Fibroblast of the conjunctiva (primary cell): ENCODE measurements at places on chromosomes 4 and X.

DNA sequence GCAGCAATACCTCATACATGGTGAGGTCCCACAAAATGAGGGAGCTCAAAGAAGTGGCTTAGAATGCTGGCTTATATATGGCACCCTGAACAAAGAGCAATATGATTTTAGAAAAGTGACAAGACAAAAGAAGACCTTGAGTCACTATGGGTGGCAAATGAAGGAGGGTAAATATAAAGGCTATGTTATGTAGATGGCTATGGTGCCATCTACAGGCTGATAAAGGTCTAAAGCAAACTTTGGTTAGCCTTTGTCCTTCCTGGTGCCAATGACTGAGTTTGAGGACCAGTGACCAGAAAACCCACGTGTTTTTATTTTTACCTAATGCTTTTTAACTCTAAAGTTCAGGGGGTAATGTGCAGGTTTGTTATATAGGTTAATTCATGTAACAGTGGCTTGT, 151.8 kb downstream of the CCNG2 start:
- DNase-seq, result no peak

- no peak for DNase-seq
Observed at GRCh38 chrX:68249903-68250302, 183.4 kb downstream of the OPHN1 start.

DNA sequence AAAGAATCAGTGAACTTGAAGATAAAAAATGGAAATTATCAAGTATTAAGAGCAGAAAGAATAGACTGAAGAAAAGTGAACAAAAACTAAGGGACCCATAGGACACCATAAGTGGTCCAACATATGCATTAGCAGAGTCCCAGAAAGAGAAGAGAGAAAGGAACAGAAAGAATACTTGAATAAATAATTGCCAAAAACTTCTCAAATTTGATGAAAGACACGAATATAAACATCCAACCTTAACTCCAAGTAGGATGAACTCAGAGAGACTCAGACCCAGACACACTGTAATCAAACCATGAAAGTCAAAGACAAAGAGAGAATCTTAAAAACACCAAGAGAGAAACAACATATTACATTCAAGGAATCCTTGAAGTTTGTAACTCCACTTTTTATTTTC, 35.7 kb downstream of the MORC4 start:
- no peak for DNase-seq

DNA sequence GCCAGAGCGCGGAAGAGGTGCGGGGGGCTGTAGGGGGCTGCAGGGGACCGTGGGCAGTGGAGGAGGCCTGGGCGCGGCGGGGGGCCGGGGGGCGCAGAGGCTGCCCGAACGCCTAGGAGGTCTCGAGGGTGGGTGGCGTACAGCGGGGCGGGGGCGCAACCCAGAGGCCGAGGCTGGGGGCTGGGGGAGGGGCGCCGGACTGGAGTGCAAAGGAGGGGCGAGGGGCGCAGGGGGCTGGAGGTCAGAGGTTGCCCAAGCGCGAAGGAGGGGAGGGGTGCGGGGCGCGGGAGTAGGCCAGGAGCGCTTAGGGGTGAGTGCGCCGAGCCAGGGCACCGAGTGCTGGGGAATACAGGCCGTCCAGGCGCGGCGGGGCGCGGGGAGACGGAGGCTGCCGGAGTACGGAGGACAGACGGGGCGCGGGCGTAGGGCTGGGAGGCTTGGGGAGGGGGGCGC, 255 bp downstream of the GYG2 start:
- no peak for DNase-seq

DNA sequence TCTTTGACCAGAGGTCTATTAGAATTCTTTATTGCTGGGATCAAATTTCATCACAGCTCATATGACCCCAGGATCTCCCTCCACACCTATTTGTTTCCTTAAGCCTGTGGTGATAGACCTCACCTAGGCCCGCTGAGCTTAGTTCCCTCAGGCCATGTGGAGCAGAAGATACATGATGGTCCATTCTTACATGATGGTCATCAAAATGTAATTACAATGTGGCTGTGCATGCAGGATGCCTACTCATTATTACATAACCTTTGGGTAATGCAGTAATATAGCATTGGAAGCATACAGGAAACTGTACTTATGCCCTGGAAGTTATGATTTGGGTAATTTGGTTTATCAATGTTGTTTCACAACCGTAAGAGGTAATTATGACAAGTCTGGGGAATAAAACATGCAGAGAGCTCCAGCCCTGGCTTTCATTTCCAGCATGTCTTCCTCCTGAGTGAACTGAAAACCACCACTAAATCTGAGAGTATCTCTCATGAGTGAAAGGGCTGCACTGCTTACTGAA, 67.0 kb upstream of the AGA start:
- no peak for DNase-seq

GRCh38 chrX:25650216-25650820, 487.8 kb upstream of the MAGEB18 start:
- no peak for DNase-seq

GRCh38 chr4:63171341-63171740, 1237.9 kb downstream of the TECRL start:
- no peak for DNase-seq

GRCh38 chrX:16573781-16574180, 76.2 kb upstream of the S100G start:
- DNase-seq, result peak; percentile 8

GRCh38 chr4:46720055-46720454, 189.0 kb downstream of the COX7B2 start:
- DNase-seq, result no peak

GRCh38 chr4:6869944-6870343, 39.7 kb upstream of the TBC1D14 start:
- DNase-seq, result no peak

GRCh38 chrX:74343343-74344279, 39.6 kb downstream of the ZCCHC13 start:
- DNase-seq, result peak; percentile 92

DNA sequence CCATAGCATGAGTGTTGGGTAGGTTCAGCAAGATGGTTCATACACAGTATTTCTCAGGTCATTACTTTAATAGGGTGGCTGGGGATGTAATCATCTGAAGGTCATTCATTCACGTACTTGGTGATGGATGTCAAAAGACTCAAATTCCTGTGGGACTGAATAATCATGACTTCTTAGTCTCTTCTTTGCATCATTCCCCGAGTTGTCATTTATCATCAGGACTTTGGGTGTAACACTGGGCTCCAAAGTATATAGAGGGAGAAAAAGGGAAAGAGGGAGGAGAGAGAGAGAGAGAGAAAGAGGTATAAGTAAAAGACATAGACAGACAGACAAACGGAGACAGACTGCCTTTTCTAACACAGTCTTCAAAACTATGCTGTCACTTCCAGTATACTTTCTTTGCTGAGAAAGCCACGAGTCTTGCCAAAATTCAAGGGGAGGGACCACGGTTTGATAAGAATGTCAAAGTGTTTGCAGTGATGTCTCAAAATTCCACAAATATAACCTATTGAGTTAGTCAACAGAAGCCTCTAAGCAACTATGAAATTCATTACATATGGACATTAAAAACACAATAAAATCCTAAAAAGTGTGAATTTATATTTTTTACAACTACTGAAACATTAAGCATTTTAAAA, 55.9 kb downstream of the UGT2A3 start:
- no peak for DNase-seq

GRCh38 chr4:9764155-9764696, 17.2 kb upstream of the DRD5 start:
- no peak for DNase-seq

DNA sequence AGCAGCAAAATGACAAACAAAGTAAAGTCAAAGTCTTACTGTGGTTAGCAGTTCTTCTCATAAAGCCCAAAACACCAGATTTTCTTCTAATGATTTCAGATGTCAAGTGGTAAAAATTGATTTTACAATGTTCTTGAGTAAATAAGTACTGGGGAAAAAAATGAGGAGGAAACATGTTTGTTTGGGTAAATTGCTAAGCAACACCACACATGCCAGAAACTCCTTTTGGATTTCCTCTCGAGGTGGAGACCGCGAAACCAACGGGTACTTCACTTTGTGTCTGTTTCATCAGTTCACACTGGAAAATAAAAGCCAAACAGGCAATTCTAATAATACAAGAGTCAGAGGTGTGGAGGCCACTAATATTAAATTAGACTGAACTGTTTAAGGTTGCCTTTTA, 4.6 kb upstream of the PKD2 start:
- DNase-seq, result no peak

DNA sequence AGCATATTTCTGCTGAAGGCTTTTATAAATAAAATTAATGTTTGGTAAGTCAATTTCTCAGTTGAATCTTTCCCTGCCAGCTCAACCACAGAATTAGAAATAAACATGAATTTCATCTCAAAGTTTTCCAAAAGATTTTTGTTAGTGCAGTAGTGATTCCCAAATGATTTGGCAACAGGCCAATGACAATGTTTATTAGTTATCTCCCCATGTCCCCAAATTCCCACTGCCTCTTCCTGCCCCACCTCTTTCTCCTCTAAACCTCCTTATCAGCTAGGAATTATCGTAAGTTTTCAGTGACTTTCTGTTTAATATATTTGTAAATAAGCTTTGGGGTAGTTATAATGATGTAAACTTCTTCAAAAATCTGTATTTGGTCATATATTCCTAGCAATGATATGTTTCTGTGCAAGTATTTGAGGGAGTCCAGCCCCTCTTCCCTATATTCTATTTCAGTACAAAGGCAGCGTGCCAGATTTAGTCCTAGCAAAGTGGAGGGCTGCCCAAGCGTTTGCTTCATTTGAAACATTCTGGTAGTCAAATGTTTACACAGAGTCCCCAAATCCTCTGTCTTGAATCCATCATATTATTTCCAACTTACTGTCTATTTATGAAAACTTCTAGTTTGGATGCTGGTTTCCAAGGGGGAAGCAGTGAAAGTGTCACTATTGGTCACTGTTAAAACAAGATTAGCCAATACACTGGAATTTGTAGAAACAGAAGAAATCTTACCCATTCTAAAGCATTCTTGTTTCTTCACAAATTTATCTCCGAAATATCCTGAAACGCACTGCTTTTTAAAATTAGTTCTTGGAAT, 33.7 kb upstream of the ANKRD50 start:
- no peak for DNase-seq

DNA sequence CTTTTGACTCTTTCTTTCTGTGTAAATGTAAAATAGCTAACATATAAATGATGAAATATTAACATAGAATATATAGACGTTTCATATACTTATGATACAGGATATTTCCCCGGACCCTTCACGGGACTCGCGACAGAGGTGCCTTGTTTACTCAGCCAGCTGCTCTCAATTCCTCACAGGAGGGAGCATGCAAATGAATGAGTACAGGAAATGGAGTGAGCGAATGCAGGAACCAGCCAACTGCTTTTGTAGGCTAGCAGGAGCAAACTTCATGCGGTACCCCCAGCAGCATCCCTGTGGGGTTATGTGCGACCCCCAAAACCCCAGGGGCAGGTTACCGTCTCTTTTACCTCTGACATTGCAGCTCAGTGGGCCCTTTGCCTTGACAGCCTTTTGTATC, 110.3 kb upstream of the PDHA2 start:
- DNase-seq, result no peak

DNA sequence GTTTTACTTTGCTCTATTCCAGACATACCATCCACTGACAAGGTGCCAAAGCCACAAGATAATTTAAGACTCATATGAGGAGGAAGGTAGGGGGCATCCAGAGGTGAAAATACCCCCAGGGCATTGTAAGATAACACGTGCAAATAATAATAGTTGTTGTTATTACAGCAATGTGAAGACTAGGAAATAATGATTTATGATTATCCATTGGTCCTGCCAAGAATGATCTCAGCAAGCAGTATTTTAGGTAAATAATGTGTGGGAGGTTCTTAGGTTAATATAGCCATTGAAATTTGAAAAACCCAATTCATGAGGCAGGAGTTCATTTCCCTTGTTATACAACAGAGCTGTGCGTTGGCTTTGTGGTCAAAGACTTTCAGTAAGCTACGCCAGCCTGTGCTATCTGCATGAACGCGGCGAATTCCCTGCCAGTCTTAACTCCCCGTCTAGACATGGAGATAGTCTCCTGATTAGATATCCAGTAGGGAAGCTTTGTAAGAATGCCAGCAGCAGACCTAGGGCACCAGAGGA, 47.2 kb upstream of the MXRA5 start:
- DNase-seq, result no peak

DNA sequence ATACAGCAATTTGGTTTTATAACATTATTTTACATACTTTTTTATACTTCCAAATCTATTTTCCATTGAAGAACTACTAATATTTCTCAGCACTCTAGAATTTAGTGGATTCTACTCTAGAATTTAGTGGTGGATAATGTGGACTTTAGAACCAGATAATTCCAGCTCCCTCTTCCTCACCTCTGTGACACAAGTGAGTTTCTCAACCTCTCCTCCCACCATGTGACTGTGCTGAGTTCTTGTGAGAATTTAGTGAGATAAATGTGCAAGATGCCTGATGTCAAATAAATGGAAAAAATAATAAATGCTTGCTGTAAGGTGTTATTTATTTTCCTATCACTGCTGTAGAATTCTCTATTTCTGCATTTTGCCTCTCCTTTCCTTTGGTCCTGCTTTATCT, 107.3 kb downstream of the CPEB2 start:
- no peak for DNase-seq

DNA sequence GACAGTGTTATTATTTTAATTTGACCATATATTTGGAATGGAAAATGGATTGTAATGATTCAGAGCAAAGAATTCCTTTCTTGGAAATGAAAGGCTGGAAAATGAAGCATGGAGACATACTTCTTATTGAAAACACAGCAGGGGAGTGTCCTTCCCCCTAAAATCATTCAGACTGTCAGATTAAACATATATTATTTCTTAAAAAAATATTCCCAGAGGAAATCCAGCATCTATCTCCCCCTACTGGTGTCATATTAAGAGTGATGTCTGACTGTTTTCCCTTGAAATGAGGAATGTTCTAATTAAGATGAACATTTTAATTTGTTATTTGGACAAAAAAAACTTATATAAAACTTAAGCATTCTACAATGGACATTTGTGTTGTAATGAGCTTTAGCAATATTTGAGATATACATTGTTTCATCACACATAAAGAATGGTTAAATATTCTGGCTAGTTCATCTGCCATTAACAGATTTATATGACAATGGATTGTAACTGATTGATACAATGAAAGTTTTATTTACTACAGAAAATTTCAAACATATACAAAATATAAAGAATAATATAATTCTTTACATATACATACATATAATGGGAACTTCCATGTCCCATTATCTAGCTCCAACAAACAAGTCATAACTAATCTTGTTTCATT, 264.6 kb downstream of the SPRY1 start:
- DNase-seq, result no peak
